ENCODE measurements at places on chromosomes 5 and 9.

- no peak for DNase-seq
Observed at GRCh38 chr9:123679330-123679987, 250.5 kb downstream of the DENND1A start.

- no peak for DNase-seq
Observed at GRCh38 chr9:111983484-111983908, 86.9 kb downstream of the UGCG start.

DNA sequence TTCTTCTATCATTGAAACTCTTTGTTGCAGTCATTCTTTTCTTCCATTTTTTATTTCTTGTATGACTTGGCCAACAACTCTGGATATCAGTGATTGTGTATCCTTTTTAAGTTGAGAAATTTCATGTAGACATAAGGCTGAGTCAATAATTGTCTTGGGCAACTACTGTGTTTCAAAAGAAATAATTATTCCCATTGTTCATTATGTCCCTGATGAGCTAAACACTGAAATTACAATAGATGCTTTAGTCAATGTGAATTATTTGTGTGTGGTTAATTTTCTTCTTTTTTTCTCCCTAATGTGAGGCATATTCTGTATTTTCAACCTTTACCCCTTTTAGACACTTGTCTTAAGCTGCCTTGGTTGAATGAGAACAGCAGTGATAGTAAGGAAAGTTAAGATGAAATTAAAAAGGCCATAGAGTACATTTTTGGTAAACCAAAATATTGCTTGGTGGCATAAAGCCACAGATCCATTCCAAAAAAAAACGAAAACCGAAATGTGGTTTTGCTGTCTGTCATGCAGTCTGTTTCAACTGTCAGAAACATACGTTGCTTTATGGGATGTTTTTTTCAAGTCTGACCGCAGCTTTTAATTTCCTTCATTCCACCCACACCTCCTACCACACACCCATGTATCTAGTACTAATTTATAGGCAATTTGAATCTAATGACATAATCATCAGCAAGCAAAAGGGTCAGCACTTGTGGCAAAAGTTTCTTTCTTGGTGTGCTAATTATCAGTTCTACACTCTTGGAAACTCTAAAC is 21.1 kb downstream of the TLE4 start:
- no peak for DNase-seq

- no peak for DNase-seq
Observed at GRCh38 chr5:107451028-107451427, 219.7 kb downstream of the EFNA5 start.

DNA sequence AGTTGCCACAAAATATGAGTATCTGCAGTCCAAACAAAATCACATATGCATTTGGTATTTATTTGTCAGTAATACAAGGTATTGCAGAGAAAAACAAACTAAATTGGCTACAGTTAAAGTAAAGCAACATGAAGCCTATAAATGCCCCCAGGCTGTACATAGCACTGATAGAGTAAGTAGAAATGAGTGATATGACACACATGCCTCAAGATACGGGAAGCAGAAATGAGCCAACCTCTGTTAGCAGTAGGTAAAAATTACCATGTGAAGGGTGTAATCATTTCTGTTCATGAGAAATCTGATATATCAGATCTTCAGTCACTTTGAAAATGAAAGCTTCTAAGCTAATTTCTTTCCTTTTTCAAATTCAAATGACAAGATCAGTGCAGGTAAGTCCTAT is 131.1 kb downstream of the CHSY3 start:
- no peak for DNase-seq

Measured in renal cortical epithelial cell (primary cell).